Activated naive CD4-positive, alpha-beta T cell (primary cell): ENCODE measurements at places on chromosomes 11 and 22.
A peak's percentile ranks its signal among the peaks of the same experiment; 100 is the strongest.

GRCh38 chr11:116454020-116454645 is 318.7 kb downstream of the BUD13 start:
- DNase-seq: no peak

DNA sequence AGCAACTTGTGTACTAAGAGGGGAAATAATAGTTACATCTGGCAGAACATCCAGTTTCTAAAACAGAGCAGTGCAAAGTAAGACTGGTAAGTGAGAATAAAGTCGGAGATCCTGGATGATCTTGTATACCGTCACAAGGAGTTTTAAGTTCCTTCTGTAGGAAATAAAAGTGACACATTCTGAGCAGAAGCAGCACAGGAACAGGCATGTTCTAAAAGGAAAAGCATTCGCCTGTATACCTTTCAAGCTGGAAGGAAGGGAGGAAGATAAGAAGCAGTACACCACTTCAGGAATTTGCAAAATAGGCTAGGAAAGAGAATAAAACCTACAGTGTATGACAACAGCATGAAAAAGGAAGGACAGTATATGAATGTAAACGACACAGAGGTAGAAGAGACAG is 106.2 kb upstream of the TP53AIP1 start:
- DNase-seq: no peak

DNA sequence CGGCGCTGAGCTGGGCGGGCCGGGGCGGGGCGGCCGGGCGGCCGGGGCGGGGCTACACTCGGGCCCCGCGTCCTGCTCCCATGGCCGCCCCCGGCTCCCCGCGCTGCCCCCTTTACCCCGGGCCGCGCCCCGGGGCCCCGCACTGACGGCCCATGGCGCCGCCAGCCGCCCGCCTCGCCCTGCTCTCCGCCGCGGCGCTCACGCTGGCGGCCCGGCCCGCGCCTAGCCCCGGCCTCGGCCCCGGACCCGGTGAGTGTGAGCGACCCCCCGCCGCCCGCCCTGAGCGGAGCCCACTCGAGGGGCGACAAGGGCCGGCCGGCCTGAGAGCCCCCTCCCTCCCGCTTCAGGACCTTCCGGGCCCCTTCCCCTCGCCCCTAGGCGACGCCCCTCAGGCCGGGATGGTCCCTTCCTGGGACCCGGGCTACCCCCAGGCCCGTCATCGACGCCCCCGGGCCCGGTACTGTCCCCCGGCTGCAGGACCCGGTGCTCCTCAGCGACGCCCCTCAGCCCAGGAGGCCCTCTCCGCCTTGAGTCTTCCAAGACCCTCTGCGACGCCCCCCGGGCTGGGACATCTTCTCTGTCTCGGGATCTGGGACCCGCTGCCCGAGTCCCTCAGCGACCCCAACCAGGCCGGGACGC is at the start of gene KREMEN1:
KREMEN1 (plus strand) TSS at position 57 of the 639 bp plus-strand sequence; CDS start at position 153, 96 bp downstream.
- no peak for DNase-seq

- DNase-seq: no peak
Measured at GRCh38 chr11:17652556-17652955, 66.8 kb upstream of the MYOD1 start.

DNA sequence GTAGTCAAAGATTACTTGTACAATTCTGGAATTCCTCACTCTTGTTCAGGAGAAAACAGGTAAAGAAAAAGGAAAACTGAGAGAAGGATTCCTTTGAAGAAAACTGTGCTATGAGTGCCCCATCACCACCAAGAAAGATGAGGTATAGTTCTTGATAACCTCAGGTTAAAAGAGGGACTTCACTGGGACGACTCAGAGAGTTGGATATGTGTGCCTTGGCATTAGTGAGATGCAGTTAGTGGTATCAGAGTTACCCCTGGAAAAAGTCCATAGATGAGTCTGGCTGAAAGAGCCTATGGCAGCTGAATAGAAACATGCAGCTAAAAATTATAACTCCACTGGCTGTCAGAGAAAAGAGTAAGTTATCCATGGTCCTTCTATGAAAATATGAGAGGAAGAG is 28.8 kb downstream of the LPXN start:
- no peak for DNase-seq

GRCh38 chr22:29030618-29031226 is 30.9 kb downstream of the C22orf31 start:
- DNase-seq: no peak

DNA sequence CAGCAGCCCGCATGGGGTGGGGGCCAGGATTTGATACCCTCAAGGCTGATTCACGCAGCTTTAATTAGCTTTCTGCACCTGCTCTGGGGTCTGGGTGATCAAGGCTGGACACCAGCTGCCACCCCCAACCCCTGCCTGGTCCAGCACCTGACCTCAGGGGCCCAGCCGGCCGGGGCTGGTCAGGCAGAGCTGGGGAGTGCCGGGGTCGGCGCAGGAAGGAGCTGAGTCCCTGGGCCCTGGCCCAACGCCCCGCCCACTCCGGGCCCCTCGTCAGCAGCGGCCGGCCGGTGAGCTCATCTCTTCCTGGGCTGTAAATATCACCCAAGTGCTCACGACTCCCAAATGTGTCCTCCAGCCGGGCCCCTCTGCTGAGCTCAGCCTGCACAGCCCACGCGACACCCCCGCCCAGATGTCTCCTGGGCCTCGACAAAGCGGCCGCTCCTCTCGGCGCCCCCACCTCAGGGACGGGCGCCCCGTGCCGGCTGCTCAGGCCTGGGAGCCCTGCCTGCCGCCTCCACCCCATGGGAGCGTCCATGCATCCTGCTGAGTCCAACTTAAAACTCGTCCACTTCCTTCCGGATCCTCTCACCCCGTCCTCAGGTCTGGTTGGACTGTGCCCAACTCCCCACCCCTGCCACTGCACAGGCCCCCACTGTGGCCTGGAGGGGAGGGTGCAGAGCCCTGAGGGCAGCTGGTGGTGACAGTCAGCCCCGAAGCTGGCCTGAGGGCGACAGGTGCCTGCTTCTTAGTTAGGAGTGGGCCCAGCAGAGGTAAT is 29.0 kb downstream of the RTN4R start:
- DNase-seq: no peak

DNA sequence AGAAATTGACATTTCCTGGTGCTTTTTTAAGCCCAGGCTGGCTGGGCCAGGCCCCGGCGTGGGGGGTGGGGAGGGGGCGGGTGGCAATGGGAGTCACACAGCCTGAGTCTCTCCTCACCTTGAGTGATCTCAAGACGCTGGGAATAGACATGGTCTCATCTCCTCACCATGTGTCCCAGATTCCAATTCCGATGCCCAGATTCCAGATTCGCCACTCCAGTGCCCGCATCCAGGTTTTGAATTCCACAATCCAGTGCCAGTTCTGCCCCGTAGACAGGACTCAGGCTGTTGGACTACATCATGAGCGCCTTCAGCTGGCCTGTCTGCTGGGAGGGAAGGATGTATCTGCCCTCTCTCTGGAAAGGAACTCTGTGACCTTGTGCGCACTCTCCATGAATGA is 19.1 kb downstream of the KCNC1 start:
- no peak for DNase-seq

- DNase-seq: no peak
Measured at GRCh38 chr11:118572981-118573550, 857 bp downstream of the ARCN1 start.

- no peak for DNase-seq
Measured at GRCh38 chr11:130599073-130599654, 150.7 kb downstream of the ADAMTS15 start.

DNA sequence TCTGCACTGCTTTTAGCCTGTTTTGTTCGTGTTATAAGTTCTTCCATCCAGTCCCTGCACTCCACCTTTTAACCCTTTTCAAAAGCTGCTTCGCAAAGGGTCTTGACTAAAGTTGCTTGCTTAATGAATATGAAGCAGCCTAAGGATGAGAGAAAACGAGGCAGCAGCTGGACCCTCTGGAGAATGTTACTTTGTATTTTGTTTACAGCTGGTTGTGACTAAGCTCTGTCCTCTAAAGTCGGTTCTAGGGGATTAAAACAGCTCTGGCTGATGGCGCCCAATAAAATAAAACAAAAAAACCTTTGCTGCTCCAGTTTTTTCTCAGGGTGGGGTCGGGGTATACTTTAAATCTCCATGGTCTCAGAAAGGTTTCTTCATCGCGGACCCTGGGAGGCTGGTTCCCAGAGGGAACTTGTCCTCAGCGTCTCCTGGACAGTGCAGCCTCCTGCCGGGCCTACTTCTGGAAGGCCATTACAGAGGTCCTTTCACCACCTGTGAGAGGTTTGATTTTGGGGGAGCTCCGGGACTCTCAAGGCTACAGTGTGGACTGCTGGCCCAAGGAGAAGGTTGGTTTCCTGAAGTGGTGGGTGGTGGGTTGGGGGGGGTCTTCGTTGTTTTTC is 836 bp upstream of the RBM4 start:
- DNase-seq: no peak

GRCh38 chr11:43649501-43649900 is 31.0 kb upstream of the HSD17B12 start:
- no peak for DNase-seq

- peak; percentile 63 for DNase-seq
Measured at GRCh38 chr22:17785185-17786184, 11.2 kb upstream of the BID start.

DNA sequence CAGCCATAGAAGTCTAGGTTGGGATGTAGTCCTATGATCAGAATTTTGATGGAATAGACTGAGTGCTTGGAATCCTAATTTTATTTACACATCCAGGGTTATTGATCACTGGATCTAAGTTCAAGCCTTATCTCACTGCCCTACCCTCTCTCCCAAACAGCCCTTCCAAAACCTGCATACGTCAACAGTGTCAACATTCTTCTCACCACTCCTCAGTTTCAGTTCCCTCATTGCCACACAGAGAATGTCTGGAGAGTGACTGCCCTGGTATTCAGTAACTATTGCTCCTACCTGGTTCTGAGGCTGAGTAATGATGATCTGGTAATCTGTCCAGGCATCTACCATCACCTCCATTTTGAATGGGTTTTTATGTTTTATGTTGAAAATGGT is 60.0 kb downstream of the GLYATL1 start:
- DNase-seq: no peak

DNA sequence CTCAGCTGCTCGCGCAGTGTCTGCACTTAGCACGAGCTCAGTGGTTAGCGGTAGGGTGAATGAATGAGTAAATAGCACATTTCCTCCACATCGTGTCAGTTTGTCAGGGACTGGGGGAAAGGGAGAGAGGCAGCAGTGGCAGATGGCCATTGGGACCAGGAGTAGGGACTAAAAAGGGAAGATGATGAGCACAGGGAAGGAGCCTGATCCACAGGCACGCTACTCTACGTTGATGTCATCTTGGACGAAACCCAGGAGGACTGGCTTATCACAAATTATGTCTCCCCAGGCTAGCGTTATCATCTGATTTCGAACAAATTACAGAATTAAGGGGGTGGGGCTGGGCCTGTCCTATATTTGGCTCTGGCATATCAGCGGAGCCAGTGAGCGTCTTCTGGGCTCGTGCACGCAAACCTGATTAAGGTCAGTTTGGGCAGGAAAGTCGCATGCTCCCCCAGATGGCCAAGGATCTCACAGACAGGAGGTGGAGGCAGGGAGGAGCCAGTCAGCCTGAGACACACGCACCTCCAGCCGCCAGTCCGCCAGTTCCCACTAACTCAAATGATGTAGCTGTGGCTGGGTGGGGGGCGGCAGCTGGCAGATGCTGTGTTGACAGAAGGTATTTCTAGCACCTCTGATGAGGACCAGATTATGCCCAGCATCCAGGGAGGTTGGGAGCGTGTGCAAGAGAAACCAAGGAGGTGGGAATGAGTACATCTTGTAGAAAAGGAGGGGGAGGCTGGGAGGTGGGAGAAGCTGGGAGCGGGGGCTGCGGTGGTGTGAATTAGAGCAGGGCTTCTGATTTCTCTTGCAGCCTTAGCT is 97.4 kb upstream of the PRDM11 start:
- DNase-seq: no peak

DNA sequence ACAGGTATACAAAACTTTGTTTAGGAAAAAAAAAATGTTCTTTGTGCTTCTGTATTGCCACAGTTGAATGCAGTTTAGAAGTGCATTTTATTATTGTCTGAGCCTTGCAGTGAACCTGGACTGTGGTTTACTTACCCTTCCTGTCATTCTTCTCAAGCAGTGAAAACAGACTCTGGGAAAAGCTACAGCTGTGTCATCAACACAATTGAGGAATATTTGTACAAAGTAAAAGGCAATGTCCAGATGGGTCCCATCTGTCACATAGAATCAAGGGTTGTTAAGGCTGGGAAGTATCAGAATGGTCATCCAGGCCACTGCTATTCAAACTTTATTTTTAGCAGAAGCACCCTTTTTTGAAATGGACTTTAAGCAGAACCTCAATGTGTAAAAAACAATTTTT is 73.3 kb downstream of the TRIM44 start:
- no peak for DNase-seq

DNA sequence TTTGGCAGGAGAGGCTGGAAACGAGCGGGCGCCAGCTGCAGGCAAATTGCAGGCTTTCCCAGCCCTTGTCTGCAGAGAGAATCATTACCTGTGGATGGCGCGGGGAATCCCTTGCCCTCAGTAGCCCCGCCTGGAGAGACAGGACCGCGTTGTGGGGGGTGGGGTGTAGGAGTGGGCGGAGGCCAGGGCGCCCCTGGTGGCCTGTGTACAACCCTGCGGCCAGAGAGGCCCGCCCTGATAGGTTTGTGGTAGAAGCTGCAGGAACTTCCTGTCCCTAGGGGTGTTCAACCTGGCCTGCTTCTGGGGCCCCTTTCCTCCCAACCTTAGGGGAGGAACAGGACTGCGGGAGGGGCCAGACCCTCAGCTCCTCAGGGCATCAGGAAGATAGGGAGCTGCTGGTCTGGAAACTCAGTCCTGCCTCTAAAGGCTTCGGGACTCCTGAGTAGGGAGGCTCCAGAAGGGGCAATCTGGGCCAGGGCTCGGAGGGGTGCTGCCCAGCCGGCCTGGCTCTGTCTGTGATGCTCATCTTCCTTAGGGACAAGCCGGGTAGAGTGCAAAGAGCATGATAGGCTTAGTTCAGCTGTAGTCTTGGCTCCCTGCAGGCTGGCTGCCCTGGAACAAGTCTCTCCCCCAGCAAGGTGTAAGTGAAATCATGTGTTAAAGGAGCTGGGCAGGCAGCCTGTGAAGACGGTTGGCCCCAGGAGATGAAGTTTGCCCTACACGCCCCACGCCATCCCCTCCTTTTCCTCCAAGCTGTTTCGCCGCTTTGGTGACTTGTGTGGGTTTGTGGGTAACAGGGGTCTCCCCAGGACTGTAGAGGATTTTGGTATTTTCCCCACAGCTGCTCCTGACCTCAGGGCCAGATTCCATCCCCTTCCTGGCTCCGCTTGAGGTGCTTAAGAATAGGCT is 24.1 kb upstream of the SUSD2 start:
- peak; percentile 38 for DNase-seq

- no peak for DNase-seq
Measured at GRCh38 chr22:40383905-40384304, 13.5 kb downstream of the SGSM3 start.

GRCh38 chr11:112265659-112266409 is 5.2 kb upstream of the PLET1 start:
- no peak for DNase-seq

DNA sequence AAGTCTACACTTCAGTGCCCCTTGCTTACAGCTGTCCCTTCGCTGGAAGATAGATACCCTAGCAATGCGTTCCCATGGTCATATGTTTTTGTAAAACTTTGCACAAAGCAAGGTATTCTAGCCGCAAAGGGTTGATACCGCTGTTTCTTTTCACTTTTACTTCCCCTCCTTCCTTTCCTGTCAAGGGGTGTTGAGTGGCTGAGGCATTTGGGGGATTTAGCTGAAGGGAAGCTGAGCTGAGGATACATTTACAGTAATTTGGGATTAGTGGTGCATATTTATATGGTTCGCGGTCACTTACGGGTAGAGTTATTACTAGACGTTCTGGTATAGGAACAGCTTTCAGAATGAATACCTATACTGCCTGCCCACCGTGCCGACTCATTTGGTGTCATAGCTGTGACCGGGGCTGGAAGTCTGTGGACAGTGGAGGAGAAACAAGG is 86.9 kb upstream of the WNT11 start:
- DNase-seq: no peak
